Mesenteric fat pad (tissue), 1 donor: ENCODE measurements at places on chromosomes 6 and 20. TPM values are rescaled to one million over a fixed set of nuclear protein-coding genes. Genes with fewer than 3 reads are reported as not detected.
A peak's percentile ranks its signal among the peaks of the same experiment; 100 is the strongest.

Gene MEP1A
- total RNA-seq, result 0.35 TPM

Gene FAM83C
- not detected for total RNA-seq

Gene SLC22A1
- total RNA-seq, result 3.4 TPM

Gene PDE7B
- total RNA-seq, result 5.4 TPM

Gene LY86
- total RNA-seq, result 5.4 TPM

Gene CAPN11
- 2.4 TPM for total RNA-seq

Gene MYO6
- 19.9 TPM for total RNA-seq

Gene C6orf52
- 1.1 TPM for total RNA-seq

- no peak for DNase-seq
Measured at GRCh38 chr6:147459780-147460179, 48.7 kb upstream of the SAMD5 start.

GRCh38 chr6:99110029-99110428 is 162.3 kb upstream of the FBXL4 start:
- no peak for DNase-seq

- DNase-seq, result no peak
Measured at GRCh38 chr6:25715794-25716193, 38.7 kb upstream of the SLC17A4 start.

- peak; percentile 24 for DNase-seq
Measured at GRCh38 chr20:17497821-17498580, 33.2 kb downstream of the BFSP1 start.

GRCh38 chr6:41167173-41167963 is 4.5 kb upstream of the TREM2 start:
- no peak for DNase-seq

- DNase-seq, result peak; percentile 45
Measured at GRCh38 chr20:59835057-59835447, 98.4 kb downstream of the SYCP2 start.

DNA sequence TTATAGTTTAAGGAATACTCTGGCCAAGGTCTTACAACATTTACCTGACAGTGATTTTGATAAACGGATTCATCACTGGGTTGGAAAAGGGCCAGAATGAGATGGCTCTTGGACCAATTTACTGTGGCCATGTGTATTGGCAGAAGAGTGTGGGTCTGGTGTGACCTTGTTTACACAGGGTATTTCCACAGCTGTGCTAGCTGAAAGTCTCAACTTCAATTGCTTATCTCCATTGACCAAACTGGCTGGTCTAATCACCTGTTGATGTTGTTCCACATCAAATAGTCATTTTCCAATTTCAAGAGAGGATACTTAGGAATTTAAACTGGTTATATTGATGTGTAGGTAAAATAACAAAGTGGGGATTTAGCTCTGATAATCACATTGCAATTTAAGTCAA is 501.6 kb upstream of the MAP3K7 start:
- DNase-seq, result no peak

DNA sequence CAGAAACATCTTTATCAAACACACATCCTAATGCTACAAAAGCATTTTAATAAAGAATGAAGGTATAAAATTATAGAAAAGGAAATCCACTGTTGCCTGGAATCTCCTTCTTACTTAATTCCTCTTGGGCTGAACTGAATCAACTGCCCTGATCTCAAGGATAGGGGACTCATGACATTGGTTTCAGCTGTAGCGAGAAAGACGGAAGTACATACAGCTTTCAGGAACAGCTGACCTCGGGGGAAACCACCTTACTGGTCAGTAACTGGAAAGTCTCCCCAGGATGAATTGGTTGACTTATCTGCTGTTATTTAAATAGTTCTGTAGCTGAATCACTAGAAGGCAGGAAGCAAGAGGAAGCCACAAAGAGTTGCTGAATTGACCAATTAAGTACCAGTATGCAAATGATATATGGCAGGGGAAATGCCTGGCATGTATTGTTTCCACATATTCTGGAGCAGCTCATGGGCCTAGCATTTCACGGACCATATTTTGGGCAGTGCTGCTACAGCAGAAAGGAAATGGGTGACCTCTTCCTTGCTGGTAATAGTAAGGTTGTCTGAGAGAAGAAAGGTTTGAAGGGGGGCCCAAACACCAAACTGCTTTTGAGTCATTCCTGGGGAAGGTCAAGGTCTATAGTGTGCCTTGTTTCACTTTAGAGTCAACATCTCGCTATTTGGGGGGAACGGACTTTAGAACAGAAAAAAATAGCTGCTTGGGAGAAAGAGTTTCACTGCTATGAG is 43.7 kb upstream of the MAP7 start:
- no peak for DNase-seq

- DNase-seq, result no peak
Measured at GRCh38 chr6:157860505-157860991, 37.5 kb downstream of the SNX9 start.

- DNase-seq, result no peak
Measured at GRCh38 chr6:54632984-54633565, 213.5 kb upstream of the FAM83B start.

GRCh38 chr6:170253226-170253909 is 37.5 kb downstream of the DLL1 start:
- DNase-seq, result no peak

GRCh38 chr6:101396548-101397173 is 3.2 kb downstream of the GRIK2 start:
- DNase-seq, result no peak

DNA sequence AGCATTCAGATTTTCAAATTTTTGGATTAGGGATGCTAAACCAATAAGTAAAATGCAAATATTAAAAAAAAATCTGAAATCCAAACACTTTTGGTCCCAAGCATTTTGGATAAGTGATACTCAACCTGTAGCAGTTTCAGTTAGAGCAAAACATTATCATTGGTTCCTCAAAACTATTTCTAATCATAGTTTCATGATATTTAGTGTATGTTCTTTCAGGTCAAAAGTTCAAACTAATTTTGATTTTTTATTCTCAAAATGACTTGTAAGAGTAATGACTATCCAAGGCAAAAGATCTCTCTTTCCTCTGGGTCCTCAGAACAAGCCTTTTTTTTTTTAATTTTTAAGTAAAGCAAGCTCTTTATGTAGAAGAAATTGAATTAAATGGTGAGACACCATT is 64.0 kb upstream of the TFB1M start:
- no peak for DNase-seq

GRCh38 chr6:2623295-2623694 is 127.4 kb downstream of the MYLK4 start:
- no peak for DNase-seq

GRCh38 chr20:8055096-8055495 is 35.5 kb upstream of the TMX4 start:
- DNase-seq, result no peak

DNA sequence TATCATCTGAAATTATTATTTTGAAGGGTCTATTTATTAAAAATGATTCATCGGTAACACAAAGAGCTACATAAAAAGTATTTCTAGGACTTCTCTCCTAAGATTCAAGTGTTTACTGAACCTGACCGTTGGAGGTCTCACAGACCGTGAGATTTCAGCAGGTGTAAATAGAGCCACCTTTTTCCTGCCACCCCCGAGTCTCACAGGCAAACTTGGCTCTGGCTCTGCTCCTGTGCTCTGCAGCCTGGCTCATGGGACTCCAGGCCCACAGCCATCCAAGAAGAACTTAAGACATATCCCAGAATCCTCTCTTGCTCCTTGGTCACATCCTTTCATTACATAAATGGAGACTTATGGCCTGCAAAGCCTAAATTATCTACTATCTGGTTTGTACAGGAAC is 67.8 kb upstream of the AGPAT4 start:
- no peak for DNase-seq

DNA sequence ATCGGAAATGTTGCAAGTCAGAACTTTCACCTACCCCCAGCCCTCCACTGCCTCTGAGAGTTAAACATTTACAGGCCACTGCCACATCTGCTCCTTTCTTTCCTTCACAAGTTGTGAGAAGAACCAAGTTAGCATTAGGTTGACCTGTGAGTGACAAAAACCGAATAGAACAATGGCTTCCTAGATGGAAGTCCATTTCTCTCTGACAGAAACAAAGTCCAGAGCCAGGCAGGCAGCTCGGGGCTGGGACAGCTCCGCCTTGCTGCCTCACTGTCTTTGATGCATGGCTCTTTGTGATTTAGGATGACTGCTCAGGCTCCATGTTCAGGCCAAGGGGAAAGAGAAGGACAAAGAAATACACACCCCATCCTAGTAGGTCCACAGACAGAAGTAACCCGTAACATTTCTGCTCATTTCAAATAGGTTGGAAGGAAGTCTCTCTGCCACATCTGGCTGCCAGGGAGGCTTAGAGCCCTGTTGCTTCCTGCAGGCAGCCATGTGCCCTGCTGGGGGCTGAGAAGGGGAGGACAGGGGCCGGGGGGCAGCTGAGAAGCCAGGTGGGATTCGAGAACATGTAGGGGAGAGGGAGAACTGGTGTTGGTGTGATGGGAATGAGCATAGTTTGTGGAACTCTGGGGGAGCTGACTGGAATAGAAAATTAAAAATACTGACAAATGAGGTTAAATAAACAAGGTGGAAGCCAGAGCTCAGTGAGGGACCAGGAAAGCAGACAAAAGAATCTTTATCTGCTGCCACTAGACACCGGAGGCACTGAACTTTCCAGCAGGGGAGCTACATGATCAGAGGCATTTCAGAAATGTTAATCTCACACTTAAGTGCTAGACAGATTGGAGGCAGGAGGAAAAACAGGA is 19.5 kb upstream of the IER3 start:
- no peak for DNase-seq

- DNase-seq, result no peak
Measured at GRCh38 chr20:21511485-21511849, 2.4 kb downstream of the NKX2-2 start.

GRCh38 chr6:115456848-115457247 is 603.8 kb downstream of the FRK start:
- DNase-seq, result no peak

DNA sequence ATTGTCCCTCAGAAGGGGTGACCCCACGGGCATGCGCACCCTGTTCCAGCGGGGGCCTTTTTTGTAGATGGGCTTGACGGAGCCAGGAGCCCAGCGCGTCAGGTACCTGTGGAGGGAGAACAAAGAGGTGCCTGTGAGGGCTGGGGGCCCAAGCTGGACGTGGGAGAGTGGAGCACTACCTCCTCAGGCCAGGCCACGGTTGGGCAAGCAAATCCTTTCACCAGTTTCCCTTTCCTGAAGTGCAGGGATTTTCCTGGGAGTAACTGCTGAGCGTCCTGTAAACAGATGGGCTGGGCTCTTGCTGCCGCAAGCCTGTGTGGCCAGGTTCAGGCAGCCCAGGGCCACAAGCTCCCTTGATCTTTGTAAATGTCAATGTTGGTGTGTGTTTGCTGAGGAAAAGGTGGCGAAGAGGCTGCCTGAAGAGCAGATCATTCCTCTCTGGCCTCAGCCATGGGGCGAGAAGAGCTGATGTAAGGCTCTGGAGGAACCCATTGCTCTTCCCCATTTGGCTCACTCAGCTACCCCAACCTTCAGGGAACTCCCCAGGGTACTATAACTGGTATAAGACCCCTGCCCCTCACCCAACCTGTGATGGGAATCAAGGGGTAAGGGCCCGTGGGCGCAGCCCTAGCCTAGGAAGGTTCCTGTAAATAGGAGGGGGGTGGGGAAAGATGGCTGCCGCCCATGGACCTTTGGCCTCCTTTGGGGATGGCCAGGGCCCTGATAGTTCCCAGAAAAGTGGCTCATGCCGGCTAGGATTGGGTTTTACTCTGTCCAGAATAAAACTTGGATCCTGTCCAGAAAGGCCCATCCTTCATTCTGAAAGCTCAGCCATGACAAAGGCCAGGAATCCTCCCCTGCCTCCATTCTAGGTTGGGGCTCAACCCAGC is 15.5 kb downstream of the MRPS18A start:
- DNase-seq, result no peak

DNA sequence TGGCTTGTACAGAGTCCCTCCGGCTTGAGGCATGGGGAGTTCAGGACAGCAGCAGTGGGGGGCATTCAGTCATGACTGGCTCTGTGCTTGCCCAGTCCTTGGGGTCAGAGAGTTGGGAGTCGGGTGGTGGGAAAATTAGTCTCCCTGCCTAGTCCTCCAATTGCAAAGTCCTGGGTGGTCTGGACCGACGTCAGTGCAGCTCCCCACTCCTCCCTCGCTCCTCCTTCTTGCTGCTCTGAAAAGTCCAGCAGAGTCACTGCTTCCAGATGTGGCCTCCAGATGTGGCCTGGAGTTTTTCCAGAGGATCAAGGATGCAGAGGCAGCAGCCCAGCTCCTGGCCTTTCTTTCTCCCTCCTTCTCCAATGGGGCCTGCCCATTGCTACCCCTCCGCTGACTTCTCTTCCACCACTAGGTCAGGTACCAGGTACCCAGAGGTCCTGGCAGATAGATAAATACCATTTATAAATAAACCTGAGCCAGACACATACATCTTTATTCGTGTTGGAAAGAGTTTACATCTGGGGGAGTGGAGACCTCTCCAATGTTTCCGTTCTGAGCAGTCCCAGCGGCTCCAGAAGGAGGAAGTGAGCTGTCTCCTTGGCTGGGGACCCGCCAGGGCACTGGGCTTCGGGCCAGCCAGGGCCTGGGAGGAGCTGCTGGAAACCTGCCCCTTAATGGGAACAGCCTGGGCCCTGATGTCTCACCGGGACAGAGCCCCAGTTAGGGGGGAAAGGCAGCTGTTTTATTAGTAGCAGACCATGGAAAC is 49.0 kb upstream of the RNF24 start:
- DNase-seq, result peak; percentile 96

DNA sequence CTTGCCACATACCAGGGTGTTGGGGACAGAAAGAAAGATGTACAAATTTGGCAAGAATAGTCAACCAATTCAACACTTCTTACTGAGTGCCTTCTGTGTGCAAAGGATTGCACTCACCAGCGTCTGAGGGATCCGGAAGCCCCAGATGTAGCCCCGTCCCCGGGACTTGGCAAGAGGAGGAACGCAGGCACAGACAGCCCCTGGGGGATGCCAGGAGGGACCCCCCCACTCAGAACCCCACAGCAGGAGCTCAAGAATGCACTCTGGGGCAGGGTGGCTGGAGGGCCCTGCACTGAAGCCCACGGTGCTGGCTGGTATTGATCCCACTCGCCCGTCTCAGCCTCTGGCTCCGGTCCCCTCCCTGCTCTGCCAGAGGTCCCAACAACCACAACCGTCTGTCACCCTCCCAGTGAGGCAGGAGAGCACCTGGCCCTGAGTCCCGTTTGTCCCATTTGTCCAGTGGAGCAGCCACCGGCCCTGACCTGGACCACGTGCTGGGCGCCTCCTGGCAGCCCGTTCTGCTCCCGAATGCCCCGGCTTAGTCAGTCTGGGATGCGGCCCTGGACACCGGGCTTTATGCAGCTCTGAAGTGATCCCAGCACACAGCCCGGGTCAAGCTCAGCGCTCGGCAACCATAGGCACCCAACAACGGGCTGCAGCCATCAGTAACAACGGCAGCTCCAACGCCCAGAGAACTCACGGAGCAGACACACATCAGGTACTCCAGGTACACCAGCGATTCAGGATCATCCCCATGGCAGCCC is 128.7 kb downstream of the DLL1 start:
- no peak for DNase-seq

- DNase-seq, result no peak
Measured at GRCh38 chr6:159714404-159714803, 12.9 kb upstream of the WTAP start.

DNA sequence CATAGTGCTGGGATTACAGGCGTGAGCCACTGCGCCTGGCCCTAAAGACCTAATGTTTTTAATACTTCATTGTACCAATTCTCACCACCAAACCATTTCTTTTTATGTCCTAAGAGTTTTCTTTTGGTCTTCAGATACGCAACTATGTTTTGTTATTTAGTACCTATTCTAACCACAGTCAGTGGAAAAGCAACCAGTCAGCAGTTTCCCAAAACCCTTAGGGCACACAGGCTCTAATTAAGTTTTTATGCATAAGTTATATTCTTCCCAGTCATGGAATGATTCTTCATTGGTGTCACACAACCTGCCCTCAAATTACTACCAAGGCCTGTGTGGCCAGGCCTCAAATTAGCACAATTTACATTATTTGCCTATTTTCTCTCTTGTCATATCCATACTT is 247.7 kb upstream of the KCNQ5 start:
- no peak for DNase-seq
